Activated T-cell treated with anti-CD3 and anti-CD28 coated beads for 48 hours (primary cell): ENCODE measurements at places on chromosomes 5 and 9.

DNA sequence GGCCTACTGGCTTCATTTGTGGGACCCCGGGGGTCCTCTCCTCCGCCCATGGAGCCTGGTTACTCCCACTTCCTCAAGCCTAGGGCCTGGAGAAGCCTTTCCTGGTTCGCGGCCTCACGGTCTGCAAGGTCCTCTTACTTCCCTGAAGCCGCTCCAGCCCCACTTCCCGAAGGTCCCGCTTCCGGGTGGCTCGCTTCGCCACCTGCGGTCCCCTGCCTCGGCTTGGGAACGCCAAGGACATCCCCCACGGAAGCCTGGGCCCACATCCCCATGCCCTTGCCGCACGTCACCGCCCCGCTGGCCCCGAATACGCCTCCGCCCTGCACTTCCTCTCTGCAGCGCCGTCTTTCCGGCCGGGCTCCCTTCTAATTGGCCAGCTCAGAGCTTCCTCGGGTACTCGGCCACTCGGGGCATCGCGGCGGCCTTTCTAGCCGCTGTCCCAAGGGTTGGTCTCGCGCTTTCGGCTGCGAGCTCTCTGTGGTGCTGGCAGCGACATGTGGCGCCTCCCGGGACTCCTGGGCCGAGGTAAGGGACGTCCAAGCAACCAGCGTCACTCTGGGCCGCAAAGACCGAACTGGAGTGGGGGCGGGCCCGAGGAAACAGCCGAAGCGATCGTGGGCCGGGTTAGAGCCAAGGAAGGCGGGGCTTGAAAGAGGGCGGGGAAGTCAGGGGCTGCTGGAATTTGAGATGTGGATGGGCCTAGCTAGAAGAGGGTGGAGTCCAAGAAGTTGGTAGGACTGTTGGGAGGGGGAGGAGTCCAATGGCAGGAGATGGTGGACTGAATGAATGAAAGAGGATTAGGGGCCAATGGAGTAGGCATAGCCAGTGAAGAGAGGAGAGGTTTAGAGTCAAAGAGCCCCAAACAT, at the start of gene DELE1:
Gene DELE1, plus strand, starts transcription at position 424 of the 866 bp plus-strand sequence. Its CDS starts 71 bp downstream, at position 495.
- peak; percentile 94 for DNase-seq

- DNase-seq: no peak
Observed at GRCh38 chr5:86461169-86461956, 156.4 kb upstream of the COX7C start.

DNA sequence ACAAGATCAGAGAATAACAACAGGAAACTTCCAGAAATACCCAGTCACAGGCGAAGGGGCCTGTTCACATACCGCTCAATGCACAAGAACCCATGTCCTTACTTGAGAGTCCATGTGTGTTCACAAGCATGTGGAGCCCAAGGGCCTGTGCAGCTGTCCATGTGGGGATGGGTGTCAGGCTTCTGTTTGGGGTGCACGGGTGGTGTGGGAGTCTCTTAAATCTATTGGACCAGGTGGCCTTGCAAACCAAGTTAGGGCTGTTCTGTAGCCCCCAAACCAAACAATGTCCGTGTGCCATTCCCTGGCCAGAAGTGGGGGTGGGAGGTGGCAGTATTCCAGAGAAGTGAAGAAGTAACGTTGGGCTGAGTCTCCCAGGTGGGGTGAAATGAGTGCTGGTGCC, 222.3 kb downstream of the PBX3 start:
- no peak for DNase-seq

DNA sequence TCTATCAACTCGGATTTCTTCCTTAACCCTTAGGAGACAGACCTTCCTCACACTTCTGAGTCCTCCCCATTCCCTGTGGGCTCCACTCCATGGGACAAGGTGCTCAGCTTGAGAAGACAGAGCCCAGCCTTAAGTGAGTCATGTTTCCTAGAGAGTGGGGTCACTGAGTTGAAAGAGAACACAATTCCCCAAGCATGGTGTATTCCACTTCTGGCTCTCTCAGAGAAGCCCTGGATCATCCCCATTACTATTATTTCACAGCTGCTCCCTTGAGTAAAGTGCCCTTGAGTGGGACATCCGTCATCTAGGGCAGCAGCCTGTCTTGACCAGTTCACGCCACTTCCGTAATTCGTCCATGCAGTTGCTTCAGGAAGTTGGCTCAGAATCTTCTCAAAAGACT, 604.8 kb downstream of the BNC2 start:
- DNase-seq: no peak

- no peak for DNase-seq
Observed at GRCh38 chr9:33172256-33173238, 5.4 kb upstream of the B4GALT1 start.

DNA sequence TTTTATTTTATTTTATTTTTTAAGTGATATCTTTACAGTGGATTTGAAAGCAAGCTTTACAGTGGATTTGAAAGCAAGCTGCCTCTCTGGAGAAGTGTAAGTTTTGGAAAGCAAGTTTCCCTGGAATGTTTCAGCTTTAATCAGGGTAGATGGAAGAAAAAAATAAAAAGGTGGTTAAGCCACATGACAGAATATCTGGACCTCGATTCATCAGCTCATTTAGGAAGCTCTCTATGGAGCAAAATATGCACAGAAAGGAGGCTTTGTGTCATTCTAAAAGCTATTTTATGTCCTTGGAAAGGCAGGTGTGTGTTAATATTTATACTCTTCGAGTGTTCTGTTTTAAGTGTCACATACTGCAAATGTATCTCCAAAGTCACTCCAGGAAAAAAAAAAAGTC, 409.2 kb upstream of the KLF4 start:
- DNase-seq: no peak

- no peak for DNase-seq
Observed at GRCh38 chr5:105057001-105057436, 1494.4 kb upstream of the NUDT12 start.

- no peak for DNase-seq
Observed at GRCh38 chr5:55959208-55959607, 35.6 kb downstream of the IL6ST start.

DNA sequence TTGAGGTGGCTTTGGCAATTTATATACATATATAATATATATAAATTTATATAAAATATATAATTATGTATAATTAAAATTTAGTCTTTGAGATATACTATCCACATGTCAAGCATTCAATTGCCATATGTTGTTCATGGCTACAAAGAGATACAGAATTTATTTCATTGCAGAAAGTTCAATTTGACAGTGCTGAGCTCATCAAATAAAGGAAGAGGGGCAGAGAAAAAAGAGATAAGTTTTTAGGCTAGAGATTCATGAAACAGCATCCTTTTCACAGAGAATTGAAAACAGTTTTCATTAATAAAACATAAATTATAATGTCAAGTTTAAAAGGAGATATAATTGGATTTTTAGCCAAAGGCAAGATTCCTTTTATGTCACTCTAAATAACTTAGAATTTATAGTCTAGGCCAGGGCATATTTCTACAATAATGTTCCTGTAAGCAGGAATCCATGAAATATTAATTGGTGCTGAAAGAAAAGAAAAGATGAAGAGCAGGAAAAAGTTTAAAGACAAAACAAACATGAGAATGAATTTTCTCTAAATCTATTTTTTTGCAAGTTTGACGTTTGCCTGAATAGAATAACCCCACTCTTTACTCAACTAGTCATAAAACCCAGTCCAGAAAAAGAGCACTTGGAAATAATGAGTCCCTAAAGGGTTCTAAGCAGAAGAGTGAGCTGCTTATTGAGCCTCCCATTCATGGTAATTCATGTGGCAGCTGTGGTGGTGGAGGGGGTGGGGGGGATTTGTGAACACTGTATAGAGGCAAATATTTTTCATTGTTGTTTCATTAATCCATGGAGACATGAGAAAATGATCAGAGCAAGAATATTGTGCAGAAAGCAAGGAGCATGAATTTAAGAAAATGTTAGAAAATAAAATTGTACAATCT, 1279.5 kb downstream of the CDH12 start:
- DNase-seq: no peak

- no peak for DNase-seq
Observed at GRCh38 chr5:9351546-9351945, 194.3 kb downstream of the SEMA5A start.

- no peak for DNase-seq
Observed at GRCh38 chr5:28226407-28226806, 1188.0 kb upstream of the CDH9 start.

DNA sequence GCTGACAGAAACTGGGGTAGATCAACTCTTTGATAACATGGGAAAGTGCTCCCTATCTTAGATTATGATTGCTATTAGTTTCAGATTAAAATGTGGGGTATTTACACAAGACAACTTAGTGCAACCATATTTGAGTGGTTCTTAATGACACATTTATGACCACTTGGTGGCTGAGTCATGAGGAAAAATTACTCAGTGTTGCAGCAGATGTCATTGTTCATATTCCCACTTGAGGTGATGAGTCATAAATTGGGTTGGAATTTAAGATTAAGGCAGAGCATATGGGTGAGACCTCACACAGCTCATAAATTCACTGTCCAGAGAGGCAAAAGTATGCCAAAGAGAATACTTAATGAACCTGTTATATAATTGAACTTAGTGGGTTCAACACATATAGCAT, 408.3 kb downstream of the DMRT2 start:
- no peak for DNase-seq

DNA sequence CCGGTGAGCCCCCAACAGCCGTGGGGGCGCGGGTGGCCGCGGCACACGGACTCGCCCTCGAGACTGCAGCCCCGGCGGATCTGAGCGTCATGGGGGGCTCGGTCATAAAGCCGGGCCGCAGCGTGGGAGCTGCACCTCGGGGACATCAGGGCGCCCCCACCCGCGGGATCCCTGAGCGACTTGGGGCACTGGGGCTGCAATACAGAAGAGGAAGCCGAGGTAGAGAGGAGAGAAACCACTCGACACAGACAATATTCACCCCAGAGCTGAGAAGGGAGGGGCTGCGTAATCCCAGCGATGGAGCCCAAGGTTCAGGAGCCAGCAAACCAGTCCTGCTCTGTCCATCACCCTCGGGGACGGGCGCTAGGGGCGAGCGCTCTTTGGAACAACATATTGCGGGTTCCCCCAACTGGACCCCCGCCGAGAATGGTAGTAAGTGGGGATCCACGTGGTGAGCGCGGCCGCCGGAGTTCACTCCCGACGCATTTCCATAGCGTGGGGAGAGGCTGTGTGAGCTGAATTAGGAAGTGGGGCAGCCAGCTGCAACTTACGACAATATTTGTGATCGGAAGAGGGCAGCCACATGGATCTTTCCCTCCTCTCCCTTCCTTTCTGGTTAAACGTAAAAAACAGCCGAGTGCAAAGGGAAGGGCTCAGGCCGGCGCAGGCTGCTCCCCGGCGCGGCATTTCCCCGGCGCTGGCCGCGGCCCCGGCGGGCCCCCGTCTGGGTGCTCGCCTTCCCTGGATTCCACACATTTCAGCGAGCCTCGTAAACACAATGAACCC, 9.9 kb downstream of the PTCH1 start:
- DNase-seq: peak; percentile 22

DNA sequence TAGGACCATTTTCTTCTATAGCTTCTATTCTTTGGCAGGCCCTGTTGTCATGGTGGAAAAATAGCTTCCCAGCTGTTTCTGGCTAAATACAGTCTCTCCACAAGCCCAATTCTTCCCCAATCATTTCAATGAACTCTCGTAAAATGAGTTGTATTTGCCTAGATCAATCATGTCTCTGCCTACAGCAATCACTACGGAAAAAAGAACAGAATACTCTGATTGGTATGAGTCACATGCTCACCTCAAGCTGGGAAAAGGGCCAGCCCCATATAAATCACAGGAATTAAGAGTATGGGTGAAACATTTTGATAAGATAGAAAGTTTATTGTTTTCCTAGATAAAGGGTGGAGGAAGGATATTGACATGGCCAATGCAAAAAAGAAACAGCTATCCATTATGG, 711.4 kb downstream of the EFNA5 start:
- no peak for DNase-seq

DNA sequence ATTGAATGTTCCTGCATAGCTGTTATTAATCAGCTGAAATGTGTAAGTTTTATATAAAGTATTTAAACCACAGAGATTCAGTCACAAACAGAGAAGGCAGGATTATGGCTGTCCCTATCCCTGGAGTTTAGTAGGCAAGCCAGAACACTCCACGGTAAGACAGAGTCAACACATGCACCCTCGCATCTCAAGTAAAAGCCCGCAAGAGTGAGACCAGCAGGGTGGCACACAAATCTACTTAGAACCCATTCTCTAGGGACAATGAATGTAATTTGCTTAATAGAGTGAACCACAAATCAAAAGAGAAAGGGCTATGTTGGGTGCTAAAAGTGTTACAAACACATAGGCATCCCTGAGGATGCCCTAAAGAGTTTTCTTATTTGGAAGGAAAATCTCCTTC, 35.1 kb downstream of the LPAR1 start:
- DNase-seq: no peak

- peak; percentile 54 for DNase-seq
Observed at GRCh38 chr9:97923529-97924108, 1.3 kb upstream of the TRMO start.

- no peak for DNase-seq
Observed at GRCh38 chr5:80054682-80055081, 19.5 kb downstream of the THBS4 start.

- no peak for DNase-seq
Observed at GRCh38 chr5:98583586-98583985, 189.9 kb upstream of the RGMB start.

DNA sequence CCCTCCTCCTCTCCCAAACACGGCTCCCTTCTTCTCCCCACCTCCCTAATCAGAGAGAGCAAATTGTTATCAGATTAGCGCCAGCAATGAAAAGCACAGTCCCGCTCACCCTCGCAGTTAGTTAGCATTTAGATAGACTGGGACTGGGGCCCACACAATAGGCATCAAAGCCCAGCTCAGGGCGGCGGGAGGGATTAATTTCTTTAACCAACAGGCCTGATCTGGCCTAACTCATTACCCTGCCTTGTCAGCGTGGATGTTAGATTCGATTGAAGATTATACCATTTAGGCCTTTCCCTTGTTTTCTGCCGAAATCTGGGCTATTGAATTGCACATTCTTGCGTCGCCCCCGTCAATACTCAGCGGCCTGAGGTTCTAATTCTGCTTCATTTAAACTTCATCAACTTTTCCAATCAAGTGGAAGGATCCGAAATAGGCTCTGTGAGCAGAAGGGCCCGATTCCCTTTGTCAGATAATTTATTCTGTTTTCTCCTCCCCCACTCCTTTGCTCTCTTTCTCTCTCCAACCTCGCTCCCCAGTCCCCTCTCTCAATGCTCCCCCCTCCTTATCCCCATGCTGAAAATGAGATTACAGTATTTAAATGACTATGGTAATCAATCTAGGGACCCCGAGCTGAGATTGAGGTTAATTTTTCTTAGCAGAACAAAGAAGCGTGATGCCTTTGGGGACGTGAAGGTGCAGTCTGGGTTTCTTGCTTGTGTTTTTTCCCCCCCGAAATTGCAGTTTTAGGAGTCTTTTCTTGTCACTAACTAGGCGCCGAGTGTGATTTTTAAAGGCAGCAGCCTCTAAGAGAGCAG, 15.1 kb downstream of the CFAP77 start:
- DNase-seq: no peak

GRCh38 chr5:53378590-53379247, 101.7 kb upstream of the FST start:
- DNase-seq: no peak

- DNase-seq: no peak
Observed at GRCh38 chr9:38089387-38090165, 20.5 kb upstream of the SHB start.

GRCh38 chr5:473551-474192, 30.7 kb downstream of the EXOC3 start:
- peak; percentile 29 for DNase-seq
